ENCODE measurements at places on chromosomes 3 and 15.

GRCh38 chr3:51813539-51813938, 34.5 kb upstream of the IQCF6 start:
- no peak for DNase-seq

GRCh38 chr3:194049394-194049793, 86.6 kb upstream of the HES1 start:
- no peak for DNase-seq

DNA sequence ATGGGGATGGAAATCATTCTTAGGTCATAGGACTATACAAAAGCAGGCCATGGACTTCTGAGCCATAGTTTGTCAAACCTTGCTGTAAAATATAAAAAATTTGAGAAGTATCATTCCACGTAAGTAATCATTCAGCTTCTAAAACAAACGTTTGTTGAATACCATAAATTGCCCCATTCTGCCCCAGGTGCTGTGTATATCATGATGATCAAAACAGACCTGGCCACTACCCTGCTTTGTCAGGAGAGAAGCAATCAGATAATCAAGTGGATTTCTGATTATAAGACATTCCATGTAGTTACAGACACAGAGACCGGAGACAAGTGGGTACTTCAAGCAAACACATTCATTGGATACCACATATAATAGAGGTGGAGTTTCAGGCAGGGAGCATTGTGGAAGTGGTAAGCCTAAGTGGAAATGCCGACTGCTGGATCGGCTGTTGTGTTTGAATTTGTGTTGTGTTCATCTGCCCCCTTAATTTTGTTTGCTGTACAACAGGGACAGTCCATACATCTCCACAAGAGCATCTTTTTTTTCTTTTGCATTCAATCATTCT, 61.7 kb downstream of the TGFBR2 start:
- no peak for DNase-seq

DNA sequence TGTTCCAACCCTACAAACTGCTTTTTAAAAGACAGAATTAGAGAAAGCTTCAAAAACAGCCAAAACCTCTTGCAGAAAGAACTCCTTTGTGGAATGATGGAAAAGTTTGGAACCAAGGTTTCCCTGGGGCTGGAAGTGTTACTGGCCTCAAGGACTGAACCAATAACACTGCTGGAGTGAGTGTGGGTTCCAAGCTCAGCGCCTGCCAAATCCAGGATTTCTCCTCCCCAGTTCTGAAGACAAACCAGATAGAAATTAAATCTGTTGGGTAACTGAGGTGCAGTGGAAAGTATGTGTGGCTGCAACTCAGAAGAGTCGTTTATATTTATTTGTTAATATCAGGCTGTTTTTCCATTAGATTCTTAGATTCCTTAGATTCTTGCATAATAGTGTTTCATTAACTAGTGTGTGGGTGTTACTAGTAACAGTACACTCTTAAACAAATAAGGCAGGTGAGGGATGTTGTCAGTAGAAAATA, 66.5 kb upstream of the FNDC3B start:
- DNase-seq: no peak

- DNase-seq: no peak
Observed at GRCh38 chr3:99757966-99758365, 59.7 kb upstream of the CMSS1 start.

GRCh38 chr3:38645601-38646000, 3.9 kb downstream of the SCN5A start:
- DNase-seq: no peak

- no peak for DNase-seq
Observed at GRCh38 chr3:110567029-110567428, 504.6 kb upstream of the NECTIN3 start.

DNA sequence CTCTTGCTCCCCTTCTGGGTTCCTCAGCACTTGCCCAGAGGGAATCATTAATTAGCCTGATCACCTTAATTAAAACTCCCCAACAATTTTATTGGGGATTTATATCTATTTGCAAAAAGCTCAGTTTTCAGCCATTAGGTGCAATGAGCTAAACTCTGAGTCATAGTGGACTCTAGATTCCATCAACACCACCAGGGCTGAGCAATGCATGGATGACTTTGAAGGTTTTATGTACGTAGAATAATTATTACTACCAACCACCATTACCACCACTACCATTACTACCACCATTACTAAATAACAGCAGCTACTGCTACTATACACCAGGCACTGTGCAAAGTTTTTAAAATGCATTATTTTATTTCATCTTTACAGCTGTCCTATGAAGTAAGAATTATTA, 81.2 kb downstream of the ZNF621 start:
- DNase-seq: peak; percentile 26

DNA sequence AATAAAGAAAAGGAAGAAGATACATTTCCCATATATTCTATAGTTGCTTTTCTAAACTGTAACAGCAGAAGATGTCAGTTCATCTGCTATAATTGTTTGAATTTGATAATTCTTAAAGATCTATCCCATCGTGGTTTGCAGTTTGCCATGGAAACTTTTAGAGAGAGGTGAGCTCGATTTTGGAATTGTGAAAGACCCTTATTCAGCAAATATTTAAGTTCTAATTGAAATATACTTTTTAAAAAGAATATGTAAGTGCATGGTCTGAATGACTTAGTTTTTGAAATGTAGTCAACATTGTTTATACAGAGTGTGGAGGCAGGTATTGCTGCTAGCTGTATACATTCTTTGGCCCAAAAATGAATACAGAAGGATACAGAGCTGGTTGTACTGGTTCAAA, 127.7 kb downstream of the PDE8A start:
- no peak for DNase-seq

DNA sequence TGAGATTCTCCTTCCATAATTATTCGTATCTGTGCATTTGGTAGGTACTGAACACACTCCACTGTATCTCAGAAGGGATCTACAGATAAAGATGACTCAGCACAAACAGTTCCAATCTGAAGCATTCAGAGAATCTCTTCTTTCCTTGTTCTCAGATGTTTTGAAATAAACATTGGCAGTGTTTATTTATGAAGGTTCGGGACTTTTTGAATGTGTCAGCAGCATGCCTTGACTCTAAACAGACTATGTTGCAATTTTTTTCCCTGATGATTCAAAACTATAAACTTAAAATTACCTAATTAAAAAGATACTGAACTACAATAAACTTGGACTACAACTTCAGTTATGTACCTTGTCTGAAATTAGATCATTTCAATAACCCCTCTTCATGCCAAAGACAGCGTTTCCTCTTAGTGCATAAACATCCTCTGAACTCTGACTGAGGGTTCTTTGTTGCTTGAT, 612.9 kb upstream of the TBL1XR1 start:
- peak; percentile 93 for DNase-seq

DNA sequence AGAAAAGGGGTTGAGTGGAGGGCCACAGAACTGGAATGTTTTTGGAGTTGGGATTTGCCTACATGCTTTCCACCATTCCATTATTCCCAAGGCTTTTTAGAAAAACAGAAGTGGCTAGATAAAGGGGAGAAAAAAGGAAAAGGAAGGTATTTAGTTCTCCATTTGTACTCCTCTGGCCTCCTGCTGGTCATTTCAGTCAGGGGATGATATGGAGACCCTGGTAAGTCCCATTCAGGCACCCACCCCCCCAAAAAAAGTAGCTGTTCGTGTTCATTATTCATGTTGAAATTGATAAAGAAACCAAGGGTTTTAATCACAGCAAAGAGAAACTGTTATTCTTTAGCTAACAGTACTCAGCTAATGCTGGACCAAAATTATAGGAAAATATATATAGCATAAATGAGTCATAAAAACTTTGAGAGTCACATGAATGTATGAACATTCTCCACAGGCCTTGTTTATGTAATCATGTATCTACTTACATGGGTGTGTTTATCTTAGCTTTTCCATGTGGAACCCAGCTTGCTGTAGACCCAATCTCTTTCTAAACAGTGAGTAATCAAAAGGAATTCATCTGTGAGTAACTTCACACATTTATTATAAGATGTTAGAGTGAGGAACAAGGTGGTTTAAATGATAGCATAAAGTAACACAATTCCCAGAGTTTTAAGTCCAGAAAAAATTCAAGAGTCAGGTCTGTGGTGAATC, 167.2 kb downstream of the KCNMB2 start:
- peak; percentile 93 for DNase-seq

DNA sequence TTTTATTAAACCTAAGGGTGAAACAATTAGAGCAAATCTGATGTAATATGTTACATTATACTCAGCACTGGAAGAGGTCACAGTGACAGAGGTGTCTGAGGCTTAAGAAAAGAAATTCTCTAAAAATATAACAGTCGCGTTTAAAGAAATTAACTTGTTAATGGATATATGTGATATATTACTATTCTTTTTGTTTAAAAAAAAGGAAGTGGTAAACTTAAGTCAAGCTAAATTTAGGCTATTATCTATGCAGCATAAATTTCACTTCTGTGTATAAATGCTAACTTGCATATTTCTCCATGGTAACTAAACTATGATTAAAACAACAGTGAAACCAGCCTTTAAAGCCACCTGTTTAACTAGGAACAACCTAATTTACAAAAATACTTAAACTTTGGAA, 191.3 kb downstream of the FOXP1 start:
- no peak for DNase-seq

DNA sequence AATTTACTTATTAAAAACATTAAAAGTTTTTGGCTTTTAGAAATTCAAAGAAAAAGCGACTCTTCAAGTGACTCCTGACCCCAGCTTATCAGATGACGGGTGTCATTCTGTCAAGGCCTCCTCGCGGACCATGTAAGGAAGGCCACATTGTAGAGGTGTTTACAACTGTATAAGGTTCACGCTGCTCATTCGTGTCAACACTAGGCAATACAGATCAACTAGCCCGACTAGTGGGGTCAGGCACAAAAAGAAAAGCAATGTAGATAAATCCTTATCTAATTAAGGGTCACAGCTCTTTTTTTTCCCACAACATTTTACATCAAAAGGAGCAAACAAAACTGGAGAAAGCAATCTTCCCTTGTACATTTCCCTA, 207.5 kb upstream of the NR2F2 start:
- no peak for DNase-seq

- DNase-seq: no peak
Observed at GRCh38 chr15:35921046-35921445, 375.1 kb upstream of the DPH6 start.

- DNase-seq: no peak
Observed at GRCh38 chr3:125552401-125552800, 32.4 kb upstream of the SNX4 start.

DNA sequence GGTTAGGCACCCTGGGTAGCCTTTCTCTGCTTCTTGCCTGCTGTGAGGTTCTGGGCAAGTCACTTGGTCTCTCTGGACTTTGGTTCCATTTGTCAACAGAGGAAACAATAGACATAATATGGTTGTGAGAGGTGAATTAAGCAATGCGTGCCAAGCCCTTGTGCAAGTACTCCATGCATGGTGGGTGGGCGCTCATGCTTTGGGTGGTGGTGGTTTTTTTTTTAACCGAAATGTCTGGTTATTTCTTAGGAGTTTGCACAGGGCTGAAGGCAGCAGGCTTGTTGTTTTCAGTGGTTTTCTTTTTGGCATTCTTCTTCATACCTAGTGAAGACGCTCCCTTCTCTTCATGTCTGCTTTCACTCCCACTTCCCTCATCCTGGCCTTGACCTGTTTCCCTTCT, 84.2 kb upstream of the LRTM1 start:
- DNase-seq: no peak

DNA sequence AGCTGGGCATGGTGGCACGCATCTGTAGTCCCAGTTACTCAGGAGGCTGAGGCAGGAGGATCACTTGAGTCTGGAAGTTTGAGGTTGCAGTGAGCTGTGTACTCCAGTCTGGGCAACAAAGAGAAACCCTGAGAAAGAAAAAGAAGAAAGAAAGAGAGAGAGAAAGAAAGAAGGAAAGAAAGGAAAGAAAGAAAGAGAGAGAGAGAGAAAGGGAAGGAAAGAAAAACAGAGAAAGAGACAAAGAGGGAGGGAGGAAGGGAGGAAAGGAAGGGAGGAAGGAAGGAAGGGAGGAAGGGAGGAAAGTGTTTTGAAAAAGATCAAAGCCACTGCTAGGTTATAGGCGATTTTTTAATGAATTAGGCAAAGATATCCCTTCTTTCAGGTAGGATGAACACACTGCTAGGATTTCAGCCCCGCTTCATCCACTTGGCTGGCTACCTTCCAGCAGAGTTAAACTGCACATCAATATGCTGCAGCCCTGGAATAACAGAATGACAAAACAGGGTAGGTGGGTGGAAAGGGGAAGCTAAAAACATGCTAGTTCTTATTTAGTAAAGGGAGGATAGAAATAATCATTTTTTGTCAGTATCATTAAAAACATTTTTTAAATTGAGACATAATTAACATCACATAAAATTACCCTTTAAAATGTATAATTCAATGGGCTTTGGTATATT, 12.8 kb upstream of the PPARG start:
- DNase-seq: no peak

DNA sequence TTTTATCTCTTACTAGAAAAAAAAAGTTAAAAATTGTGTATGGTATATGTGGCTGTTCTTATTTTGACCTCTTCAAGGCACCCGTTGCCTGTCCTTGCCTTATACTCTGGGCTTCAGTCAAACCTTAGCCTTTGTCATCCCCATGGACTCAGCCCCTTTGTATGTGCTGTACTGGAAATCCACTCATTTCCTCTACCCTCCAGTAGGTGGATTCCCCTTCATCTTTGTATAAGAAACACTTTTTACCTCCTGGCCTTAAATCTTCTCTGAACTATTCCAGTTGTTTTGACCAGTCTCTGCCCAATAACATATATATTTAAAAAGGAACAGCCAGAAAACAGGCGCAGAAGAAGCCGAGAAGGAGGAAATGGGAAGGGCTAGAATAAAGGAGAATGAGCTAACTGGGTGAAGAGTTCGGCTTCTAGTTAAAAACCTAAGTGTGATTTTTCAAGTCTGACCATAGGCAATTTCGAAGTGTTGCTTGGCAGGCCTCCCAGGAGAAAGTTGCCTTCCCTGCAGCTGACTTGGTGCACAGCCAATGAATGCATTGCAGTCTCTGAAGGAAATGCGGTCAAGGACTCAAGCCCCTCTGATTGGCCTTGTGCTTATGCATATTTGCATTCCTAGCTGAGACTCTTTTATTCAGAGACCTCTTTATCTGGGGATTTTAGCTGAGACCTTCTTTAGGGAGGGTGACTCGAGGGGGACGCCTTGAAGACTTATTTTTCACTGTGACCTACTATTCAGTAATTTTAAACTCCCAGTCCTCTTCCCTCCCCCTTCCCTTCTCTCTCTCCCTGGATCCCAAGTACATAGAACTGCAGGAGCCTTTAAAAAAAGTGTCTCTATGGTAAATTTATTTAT, 277.4 kb downstream of the ROBO1 start:
- peak; percentile 34 for DNase-seq
